GM12891 (cell line): ENCODE measurements at places on chromosomes 7 and 10.

DNA sequence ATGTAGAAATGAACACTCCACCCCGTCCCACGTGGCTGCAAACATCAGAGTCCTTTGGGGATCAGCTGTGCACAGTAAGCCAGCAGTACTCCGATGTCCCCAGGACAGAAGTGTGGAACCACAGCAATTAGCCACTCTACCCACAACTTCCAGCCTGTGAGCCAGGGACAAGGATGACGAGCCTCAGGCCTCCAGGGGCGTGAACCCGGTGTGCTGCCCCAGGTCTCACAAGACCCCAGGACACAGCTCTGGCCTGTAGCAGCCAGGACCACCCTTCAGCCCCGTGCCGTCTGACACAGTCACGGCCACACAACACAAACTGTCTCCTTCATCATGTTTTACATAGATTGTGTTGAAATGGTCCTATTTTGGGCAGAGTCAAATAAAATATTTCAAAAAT is 113.0 kb upstream of the DIP2C start:
- DNase-seq = no peak

DNA sequence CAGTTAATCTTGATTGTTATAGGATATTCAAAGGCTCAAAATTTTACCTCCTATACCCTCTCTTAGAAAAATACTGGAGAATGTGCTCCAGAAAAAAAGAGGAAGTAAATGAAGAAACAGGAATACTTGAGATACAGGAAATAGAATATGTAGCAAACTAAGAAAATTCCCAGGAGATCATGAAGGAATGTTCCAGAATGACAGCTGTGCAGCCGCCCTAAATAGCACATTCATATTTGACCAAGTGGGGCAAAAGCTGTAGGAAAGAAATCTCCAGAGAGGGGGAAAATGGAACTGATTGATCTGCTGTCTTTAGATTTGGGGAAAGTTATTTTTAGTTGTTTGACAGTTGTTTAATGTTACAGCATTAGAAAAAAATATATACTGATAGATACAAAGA is 46.2 kb upstream of the ZEB1 start:
- no peak for DNase-seq

- DNase-seq = no peak
Observed at GRCh38 chr7:76065016-76065612, 17.2 kb downstream of the MDH2 start.

DNA sequence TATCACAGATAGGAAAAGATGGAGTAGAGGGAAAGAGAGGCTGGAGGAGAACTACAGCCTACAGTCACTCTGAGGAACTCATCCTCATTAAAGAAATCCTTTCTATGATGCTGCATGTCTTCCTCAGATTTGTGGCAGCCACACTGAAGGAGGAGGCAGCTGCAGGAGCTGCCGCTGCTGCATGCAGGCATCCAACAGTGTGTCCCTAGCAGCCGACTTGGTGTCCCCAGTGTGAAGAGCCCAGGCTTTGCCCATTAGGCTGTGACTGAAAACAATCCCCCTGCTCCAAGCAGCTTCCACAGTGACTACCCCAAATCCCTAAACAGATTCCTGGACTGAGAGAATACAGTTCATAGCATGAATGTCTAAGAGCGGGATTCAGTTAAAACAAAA is 23.1 kb downstream of the SKIDA1 start:
- DNase-seq = no peak

GRCh38 chr7:50974240-50974639 is 191.5 kb upstream of the GRB10 start:
- DNase-seq = no peak

GRCh38 chr7:26399736-26400135 is 108.1 kb downstream of the SNX10 start:
- no peak for DNase-seq

DNA sequence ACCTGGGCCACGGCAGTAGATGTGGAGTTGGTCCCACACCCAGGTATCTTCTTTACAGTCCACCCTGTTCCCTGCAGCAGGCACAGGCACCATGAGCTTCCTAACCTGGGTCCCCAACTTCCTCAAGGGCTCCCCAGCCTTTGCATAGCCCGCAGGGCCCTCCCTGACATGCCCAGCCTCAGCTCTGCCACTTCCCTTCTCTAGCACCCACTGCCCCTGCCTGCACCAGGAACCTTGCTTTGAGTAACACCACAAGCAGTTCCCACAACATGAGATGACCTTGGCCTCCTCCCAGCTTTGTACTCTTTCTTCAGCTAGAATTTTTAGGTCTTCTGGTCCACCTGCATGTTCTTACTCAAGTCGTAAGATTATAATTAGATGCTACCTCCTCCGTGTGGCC is 92.2 kb upstream of the ZPBP start:
- DNase-seq = no peak

GRCh38 chr7:87850836-87851593 is 25.1 kb downstream of the SLC25A40 start:
- no peak for DNase-seq

DNA sequence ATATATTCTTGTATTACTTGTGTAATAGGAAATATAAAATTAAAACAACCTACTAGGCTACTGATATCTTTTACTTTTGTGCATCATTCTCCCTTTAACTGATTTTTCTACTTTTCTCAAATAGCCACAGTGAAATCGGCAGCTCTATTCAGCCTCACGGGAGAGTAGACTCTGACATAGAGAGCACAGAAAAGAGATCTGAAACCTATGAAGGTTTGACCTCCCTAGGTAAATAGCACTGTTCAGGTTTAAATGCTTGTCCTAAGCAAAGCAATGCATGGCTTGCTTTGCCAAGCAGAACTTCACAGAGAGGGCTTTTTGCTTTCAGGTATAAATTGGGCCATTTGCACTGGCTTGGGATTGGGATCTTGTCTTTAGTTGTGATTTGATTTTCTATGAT is 53.1 kb downstream of the ACADSB start:
- no peak for DNase-seq

GRCh38 chr7:137975221-137975620 is 26.7 kb downstream of the CREB3L2 start:
- DNase-seq = peak; percentile 30

DNA sequence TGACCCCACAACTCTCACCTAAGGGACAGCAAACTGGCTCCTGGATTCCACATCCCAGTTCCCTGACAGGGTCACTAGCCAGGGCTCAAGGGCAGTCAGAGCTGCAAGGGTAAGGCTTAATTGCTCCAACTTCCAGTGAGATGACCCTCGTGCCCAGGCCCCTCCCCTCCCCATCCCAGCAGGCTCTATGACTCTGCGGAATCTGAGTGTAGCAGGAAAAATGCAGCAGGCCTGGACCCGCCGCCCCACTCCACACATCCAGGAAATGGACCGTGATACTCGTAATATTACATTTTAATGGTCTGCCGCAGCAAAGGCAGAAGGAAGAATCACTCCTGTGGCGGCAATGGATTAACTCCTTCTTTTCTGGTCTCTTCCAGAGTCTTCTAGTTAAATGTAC is 91.7 kb upstream of the CHST15 start:
- no peak for DNase-seq

- DNase-seq = no peak
Observed at GRCh38 chr10:80166581-80167470, 34.3 kb downstream of the PLAC9 start.

GRCh38 chr10:29424017-29424416 is 135.1 kb downstream of the LYZL1 start:
- no peak for DNase-seq

- DNase-seq = no peak
Observed at GRCh38 chr7:12770227-12770975, 83.0 kb downstream of the ARL4A start.

DNA sequence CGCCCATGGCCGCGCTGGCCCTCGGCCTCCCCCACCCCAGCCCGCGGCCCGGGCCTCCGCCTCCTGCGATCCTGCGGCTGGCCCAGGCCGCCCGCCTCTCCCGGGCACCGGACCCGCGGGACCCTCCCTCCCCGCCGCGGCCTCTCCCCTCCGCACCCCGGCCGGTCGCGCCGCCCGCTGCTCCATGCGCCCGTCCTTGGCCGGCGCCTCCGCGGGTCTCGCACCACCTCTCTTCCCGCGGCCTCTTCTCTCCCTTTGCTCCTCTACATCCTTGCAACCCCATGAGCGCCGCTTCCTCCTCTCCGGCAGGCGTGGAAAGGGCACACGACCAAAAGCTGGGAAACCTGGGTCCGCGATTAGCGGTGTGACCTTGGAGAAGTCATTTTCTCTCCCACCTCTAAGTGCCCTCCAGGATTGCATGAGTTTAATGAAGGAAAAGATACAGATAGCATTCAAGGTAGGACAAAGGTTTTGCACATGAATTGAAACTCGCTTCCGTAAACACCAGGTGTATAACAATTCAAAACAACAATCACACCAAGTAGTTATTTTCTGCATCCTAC is 448 bp upstream of the SRPK2 start:
- DNase-seq = no peak

DNA sequence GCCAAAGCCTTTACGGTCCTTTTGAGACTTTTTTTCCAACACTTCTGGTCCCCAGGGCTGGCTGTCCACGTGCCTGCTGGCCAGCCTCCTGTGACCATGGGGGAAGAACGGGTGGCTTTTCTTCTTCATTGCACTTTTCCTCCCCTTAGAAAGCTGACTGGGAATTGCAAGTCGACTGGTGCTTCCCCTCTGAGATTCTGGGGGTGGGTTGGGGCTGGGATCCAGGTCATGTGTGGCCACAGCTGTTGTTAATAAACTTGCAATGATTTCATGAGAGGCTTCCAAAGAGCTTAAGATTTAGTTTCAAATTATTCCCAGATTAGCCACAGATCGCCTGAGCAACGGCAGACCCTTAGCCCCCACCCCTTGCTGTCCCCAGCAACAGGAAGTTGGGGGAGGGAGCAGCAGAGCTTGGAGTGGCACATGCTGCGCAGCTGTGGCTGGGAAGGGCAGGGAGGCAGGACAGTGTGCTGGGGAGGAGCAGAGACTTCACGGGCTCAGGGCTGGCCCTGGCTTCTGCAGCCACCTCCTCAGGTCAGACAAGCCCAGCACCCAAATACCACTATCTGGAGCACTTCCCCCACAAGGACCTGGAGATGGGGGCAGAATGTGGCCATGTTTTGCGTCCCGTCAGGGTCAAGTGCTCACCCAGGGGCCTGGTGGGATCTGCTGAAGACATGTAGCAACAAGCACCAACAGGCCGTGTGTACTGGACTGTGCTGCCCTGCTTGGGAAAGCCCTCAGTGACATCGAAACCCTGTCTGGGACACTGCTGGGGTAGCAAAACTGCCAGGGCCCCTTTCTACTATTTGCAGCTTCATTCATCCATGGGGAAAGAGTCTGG is 147.1 kb downstream of the RNF216 start:
- no peak for DNase-seq

- DNase-seq = no peak
Observed at GRCh38 chr7:17690030-17690429, 250.3 kb downstream of the SNX13 start.

DNA sequence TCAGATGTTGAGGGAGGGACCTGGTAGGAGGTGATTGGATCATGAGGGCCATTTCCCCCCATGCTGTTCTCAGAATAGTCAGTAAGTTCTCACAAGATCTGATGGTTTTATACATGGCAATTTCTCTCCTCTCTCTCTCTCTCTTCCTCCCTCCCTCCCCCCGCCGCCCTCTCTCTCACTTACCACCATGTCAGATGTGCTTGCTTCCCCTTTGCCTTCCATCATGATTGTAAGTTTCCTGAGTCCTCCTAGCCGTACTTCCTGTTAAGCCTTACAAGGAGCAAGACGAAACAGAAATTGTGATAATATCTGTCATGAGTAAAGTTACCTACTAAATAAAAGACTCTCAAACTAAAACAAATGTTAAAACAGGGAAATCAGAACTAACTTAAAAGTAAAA is 19.9 kb upstream of the GPR141 start:
- DNase-seq = no peak
